ENCODE measurements at places on chromosomes 2 and 18.

- DNase-seq: no peak
These were observed 56.1 kb downstream of the RPL37A start for GRCh38 chr2:216554755-216555154.

GRCh38 chr2:54402350-54402749, 53.8 kb upstream of the SPTBN1 start:
- DNase-seq: no peak

DNA sequence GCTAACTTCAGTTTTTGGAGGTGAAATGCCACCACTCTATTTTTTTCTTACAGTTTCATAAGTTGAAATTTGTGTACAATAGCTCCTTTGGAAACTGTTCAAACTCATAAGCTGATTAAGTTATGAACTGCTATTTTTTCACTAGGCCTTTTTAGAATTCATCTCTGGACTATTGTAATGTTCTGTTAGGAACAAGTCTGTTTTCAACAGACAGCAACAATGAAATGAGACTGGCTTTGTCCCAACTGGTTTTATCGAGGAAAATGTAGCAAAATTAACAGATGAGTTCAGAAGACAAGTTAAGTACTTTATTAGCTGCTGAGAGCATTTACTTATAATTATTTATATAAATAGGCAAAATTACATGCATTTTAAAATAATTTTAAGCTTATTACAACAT, 310.6 kb downstream of the ZNF804A start:
- DNase-seq: no peak

- DNase-seq: no peak
These were observed 81.8 kb upstream of the SERTAD2 start for GRCh38 chr2:64735504-64735903.

- no peak for DNase-seq
These were observed 4.1 kb upstream of the WDR7 start for GRCh38 chr18:56647071-56647470.

DNA sequence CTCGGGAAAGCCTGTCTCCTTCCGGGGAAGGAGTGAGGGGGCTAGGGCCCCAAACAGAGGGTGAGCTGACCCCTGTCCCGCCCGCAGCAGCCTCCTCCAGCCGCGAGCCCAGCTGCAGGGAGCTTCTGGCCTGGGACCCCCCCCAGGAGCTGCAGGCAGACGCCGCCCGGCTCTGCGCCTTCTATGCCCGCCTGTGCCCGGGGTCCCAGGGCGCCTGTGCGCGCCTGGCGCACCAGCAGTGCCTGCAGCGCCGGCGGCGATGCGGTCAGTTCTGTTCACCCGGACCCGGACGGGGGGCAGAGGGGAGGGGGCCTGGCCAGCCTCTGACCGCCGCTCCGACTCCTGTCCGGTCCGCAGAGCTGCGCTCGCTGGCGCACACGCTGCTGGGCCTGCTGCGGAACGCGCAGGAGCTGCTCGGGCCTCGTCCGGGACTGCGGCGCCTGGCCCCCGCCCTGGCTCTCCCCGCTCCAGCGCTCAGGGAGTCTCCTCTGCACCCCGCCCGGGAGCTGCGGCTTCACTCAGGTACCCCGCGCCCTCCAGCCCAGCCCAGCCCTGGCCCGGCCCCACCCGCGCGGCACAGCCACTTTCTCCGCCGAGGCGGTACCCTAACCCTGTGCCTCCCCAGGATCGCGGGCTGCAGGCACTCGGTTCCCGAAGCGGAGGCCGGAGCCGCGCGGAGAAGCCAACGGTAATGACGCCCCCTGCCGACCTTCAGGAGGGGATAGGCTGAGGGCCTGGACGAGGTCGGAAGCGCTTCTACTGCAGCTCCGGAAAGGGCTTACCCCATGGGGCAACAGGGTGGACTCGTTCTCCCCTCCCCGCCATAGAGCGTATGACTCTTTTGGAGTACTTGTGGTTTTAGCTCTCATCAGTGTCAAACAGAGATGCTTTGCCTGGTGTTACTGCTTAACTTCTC, 2.0 kb upstream of the CHRND start:
- no peak for DNase-seq
